Femur (tissue), 1 donor: ENCODE measurements at places on chromosomes 7 and 10.

DNA sequence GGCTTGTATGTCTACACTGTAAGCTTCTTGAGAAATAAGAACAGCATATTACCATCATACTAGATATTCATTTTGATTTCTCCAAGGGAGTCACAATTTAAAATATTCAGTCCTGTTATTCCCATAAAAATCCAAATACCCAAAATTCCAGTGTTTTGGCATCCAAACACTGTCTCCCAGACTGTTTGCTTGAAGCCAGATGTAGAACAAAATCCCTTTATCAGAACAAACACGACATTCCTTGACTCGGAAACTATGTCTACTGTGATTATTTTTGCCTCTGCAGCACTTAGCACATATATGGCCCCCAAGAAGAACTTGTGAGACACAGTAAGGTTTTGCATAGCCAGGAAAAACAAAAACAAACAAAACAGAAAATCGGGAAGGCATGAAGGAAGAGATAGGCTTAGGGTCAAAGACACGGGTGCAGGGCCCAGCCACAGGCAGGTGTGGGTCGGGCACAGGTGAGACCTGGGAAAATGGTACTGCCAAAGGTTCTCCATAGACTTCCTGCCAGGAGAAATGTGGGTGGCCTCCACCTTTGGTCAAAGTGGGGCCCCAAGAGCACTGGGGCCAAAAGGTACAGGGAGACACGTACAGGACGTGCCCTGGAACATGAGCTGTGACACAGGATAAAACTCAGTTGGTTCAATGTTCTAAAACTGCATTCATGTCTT, 36.5 kb downstream of the CPXM2 start:
- DNase-seq = no peak

GRCh38 chr7:2607122-2607922, 24.5 kb upstream of the TTYH3 start:
- peak; percentile 79 for DNase-seq

GRCh38 chr7:25565949-25566348, 337.7 kb upstream of the NPVF start:
- DNase-seq = peak; percentile 88

- peak; percentile 85 for DNase-seq
These were observed at the start of gene NSMCE4A for GRCh38 chr10:121974535-121975294. NSMCE4A (minus strand) TSS chr10:121975217; CDS start chr10:121975165, 52 bp downstream.

- DNase-seq = no peak
These were observed 224.6 kb downstream of the WDR37 start for GRCh38 chr10:1280466-1281404.

DNA sequence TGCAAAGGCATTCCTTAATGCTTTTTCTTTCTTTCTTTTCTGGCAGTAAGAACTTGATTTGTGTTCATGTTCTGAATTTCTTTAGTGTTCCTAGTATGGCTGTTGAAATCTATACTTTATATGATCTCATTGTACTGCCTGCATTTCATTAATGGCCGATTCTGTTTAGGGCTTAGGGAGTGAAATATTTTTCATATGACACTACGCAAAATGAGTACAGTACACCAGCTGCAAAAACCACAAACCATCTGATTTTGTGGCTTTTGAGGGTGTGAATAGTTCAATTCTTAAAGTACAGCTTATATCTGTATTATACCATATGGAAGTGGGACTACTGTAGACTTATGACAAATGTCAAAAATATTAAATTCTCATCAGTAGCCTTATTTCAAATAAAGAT, 69.1 kb upstream of the FOXP2 start:
- DNase-seq = no peak

GRCh38 chr7:122217125-122217524, 73.1 kb upstream of the AASS start:
- DNase-seq = no peak

- peak; percentile 58 for DNase-seq
These were observed 717 bp downstream of the ADCY1 start for GRCh38 chr7:45574669-45575500.
